NCI-H2227 treated with DMSO at 0.1 percent for 48 hours (cell line): ENCODE measurements at places on chromosomes 13 and 19.

GRCh38 chr13:26914148-26914547 is 153.6 kb upstream of the GPR12 start:
- DNase-seq: no peak

DNA sequence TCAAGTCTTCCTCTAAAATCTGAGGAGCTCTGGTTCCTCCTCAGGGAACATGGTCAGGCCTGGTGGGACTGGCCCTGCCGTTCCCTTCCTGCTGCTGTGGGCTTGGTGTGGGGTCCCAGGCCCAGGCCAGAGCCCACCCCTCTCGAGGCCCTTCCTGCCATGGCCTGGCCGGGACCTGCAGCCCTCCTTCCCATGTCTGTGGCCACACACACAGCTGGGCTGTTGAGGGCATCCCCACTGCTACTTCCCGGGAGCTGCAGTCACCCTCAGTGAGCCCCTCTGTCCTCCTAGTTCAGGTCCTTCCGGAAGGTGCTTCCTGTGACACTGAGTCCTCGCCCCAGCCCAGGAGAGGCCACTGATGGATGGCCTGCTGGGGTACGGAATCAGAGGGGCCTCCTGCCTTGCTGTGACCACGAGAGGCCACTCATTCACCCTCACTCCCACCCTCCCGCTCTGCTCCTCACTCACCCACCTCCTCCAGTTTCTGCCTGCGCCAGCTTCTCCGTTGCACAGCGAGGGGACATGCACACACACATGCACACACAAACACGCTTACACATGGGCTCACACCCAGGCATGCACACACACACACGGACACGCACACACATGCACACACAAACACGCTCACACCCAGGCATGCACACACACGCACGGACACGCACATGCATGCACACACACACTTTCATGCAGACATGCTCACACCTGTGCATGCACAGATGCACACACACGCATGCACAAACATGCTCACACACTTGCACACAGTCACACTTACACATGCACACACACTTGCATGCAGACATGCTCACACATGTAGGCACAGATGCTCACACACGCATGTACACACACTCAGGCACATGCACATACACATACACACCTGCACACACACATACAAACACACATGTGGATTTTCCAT is 7.3 kb upstream of the MCF2L start:
- no peak for DNase-seq

- peak; percentile 86 for DNase-seq
Measured at GRCh38 chr19:41449079-41449864, 6.3 kb downstream of the ERICH4 start.

DNA sequence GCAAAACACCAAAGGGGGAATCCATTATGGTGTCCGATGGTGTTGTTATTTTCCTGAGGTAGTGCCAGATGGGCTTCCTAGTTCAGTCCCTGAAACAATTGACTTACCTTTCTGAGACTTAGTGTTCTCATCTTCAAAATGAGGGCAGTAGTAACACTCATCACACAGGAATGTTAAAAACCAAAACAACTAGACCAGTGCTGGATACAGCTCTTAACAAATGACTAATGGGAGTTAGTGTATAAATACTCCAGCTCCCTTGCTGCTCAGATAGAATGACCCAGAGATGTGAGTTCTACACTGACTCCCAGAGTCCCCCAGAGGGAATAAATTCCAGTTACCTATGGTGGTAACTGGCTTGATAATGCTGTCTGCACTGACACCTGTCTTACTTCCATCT is 49.9 kb downstream of the MBD3L2B start:
- no peak for DNase-seq

- DNase-seq: peak; percentile 72
Measured at GRCh38 chr13:78603240-78603957, at the start of gene POU4F1. Gene POU4F1, minus strand, starts transcription at chr13:78603552. Its CDS starts 226 bp downstream, at chr13:78603326.

- no peak for DNase-seq
Measured at GRCh38 chr13:94233401-94233800, 246.1 kb downstream of the DCT start.

- DNase-seq: no peak
Measured at GRCh38 chr19:920051-920864, 3.1 kb downstream of the KISS1R start.

DNA sequence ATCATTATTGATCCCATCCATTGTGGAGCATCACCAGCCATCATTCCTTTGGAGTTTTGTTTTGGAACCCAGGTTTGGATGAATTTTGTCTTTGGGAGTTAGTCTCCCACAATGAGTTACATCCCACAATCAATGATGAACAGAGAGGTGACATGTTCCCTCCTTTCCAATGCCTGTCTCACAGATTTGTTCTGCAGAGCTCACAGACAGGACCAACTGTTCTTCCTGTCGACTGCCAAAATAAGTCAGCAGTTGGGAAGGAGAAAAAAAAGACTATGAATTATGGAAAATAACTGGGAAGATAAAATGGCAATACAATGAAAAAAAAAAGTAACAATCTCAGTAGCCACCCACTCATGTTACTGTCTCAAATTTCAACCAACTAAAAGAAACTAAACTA is 489.1 kb downstream of the MYO16 start:
- DNase-seq: no peak

- DNase-seq: no peak
Measured at GRCh38 chr13:102286326-102286725, 115.5 kb downstream of the FGF14 start.

GRCh38 chr19:41623360-41623759 is 3.5 kb downstream of the CEACAM4 start:
- no peak for DNase-seq

DNA sequence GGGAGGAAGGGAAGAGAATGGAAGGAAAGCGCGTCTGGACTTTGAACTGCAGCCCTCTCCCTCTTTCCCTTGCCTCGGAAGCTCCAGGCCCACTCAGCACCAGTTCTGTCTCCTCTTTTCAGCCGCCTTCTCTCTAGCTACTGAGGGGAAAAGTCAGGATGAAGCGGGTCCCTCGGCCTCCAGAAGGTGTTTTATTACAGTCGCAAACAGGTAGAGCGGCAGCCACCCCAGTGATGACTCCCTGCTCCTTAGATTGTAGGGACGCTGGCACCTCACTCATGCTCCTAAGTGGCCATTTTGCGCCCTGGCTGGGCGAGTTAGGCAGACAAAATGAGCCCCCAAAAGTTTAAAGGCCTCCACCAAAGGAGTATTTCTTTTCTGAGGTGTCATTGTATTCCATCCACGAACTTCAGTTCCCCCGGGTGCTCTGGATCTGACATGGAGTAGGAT is 954 bp upstream of the STK24 start:
- peak; percentile 35 for DNase-seq

GRCh38 chr13:83168590-83168989 is 713.7 kb downstream of the SLITRK1 start:
- no peak for DNase-seq

DNA sequence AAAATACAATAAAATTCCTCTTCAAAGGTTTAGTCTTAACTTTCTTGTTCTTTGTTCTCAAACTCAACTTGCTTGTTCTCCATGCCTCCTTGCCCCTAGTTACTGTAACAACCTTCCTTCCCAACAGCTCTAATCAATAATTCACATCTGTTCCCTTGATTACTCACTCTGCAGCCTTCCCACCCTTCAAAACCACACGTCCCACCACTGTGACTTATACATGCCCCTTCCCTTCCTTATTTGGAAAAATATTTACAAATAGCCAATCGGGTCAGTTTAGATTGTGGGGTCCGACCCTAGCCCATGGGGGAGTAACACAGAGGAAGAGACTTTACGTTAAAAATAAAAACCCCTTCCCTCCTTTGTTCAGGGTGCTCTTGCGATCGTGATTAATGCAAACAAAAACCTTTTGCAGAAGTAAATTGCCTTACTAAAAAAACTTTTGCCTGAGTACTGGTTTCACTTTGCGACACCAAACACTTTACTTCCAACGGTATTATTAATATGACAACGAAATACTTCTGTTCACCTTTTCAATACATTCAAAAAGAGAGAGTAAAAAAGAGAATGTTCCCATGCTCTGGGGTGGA is 512 bp upstream of the ZNF93 start:
- DNase-seq: no peak

DNA sequence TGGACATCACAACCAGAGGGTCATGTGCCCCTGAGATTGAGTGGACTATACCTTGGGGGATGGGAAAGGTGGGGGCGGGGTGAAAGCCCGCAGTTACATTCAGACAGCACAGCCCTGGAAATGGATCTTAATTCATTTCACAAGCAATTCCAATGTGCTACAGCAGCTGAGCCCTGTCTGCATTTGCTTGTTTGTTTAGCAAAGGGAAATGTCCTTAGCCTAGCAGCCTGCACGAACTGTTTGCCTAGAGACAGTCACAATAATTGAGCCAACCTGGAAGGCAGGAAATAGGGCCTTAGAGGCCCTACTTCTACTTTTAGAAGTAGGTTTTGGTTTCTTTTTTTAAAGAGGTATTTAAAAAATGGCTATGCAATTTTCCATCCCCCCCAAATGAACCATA is 177.3 kb upstream of the KL start:
- DNase-seq: peak; percentile 33

- DNase-seq: no peak
Measured at GRCh38 chr19:47729468-47729798, 15.9 kb upstream of the NOP53 start.

- DNase-seq: no peak
Measured at GRCh38 chr19:50414864-50415660, 3.7 kb upstream of the SPIB start.

- DNase-seq: no peak
Measured at GRCh38 chr13:111636804-111637203, 316.4 kb downstream of the TEX29 start.

DNA sequence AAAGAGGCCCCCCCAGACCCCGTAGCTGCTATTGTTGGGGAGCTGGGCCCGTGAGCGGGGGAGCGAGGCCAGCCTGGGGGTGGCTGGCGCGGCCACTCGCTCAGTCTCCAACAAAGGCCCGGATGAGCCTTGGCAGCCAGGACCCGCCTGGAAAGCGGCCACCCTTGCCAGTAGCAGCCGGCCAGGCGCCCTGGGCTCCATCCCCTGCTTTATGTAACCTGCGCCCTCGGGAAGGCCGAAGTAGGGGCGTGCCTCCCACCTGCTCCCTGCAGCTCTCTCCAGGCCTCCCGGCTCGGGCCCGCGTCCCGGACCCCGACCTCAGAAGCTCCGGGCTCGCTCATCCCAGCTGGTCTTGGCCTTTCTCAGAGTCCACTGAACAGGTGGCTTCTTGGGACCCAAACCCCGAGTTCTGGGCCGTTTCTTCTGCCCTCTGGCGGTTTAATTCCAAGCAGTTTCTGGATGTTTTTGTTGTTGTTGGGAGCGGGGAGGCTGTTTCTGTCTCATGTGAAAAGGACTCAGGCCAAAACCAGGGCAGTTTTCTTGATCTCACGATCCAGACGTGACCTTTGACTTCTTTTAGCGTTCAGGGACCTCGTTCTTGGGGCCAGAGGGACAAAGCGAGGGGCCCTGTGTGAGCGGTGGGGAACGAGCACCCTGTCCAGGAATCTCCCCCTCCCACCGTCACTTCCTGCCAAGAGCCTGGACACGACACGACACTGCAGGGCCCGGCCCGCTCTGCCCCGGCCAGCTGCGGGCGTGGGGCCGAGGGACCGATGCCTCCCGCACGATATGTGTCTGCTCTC is 1.2 kb downstream of the CDC34 start:
- no peak for DNase-seq

GRCh38 chr19:41697198-41697855 is 9.3 kb upstream of the CEACAM7 start:
- no peak for DNase-seq

DNA sequence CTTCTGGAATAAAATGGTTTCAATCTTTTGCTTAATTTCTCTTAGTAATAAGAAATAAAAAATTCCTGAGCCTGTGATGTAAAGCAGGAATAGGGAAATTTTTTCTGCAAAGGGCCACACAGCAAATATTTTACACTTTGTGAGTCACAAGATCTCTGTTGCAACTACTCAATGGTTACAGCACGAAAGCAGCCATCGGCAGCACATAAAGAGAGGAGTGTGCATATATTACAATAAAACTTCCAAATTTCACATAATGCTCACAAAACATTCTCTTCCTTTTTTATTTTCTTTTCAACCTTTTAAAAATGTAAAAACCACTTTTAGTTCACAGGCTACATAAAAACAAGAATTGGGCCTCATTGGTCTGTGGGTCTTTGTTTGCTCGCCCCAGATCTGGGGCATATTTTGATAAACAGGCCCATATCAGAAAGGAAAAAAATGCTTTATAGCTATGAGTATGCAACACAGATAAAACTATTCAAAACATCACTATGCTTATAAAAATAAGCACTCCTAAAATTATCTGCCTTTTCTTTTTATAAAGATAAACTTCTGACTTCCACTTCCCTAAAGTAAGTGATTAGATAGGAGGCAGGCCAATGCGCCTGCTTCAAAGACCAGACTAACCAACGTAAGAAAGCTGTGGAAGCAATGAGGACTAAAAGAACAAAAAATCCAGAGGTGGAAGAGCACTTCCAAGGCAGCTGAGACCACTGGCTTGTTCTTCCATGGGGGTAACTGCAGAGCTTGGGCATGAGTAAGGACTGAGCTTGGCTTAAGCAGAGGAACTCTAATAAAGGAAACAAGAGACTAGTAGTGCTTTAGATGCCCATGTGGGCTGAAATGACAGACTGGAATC is 26.5 kb downstream of the MYCBP2 start:
- no peak for DNase-seq

- no peak for DNase-seq
Measured at GRCh38 chr19:18223860-18224524, 2.2 kb downstream of the PDE4C start.
